ENCODE measurements at places on chromosomes 2 and 18.

DNA sequence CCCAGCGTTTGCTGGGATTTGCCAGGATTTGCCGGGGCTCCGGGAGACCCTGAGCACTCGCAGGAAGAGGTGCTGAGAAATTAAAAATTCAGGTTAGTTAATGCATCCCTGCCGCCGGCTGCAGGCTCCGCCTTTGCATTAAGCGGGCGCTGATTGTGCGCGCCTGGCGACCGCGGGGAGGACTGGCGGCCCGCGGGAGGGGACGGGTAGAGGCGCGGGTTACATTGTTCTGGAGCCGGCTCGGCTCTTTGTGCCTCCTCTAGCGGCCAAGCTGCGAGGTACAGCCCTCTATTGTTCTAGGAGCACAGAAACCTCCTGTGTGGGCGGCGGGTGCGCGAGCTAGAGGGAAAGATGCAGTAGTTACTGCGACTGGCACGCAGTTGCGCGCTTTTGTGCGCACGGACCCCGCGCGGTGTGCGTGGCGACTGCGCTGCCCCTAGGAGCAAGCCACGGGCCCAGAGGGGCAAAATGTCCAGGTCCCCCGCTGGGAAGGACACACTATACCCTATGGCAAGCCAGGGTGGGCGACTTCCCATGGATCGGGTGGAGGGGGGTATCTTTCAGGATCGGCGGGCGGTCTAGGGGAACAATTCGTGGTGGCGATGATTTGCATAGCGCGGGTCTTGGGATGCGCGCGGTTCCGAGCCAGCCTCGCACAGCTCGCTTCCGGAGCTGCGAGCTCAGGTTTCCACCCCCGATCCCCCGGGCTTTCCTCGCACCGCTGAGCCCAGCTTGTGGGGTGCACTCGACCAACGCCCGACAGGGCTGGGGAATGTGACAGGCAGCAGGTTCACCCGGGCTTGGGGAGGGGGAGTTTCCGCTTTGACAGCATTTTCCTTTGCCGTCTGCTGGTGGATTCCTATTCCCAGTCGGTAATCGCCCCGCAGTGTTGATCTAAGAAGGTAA, 2.8 kb downstream of the ONECUT2 start:
- peak; percentile 65 for DNase-seq

DNA sequence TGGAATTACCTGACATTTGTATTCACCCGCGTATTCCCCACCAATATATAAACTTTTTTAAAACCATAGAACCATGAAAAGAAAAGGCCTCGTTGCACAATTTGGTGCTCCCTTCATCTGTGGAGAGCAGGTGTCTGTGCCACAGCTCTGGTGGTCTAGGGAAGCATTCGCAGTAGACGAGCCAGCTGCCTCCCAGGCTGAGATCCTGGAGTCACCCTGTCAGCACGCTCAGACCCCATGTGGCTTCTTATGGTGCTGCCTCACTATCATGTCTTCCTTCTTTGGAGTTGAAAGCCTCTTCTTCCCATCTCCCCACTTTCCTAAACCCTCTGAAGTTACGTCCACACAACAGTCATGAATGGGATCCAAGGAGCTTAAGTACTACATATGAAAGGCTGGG, 38.4 kb upstream of the ACKR3 start:
- DNase-seq = no peak

GRCh38 chr18:354471-354870, 86.6 kb upstream of the THOC1 start:
- no peak for DNase-seq

GRCh38 chr18:74597034-74597661, 522 bp upstream of the ZNF407 start:
- no peak for DNase-seq

DNA sequence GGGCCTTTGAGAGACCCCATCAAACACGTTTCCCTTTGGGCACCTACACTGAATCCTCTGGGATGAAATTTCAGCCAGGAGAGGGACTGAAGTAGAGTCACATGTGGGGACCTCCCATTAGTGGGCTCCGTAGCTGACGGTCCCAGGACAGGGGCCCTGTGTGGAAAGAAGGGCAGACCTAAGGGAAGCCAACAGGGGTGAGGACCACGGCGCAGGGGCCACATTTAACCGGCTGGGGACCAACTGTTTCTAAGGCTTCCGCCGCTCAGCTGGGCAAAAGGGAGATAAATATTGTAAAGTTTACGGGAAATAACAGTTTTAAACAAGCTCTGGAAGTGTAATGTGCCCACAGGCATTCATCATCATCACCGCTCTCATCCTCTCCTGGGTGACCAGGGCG, 42.7 kb downstream of the RRM2 start:
- no peak for DNase-seq

DNA sequence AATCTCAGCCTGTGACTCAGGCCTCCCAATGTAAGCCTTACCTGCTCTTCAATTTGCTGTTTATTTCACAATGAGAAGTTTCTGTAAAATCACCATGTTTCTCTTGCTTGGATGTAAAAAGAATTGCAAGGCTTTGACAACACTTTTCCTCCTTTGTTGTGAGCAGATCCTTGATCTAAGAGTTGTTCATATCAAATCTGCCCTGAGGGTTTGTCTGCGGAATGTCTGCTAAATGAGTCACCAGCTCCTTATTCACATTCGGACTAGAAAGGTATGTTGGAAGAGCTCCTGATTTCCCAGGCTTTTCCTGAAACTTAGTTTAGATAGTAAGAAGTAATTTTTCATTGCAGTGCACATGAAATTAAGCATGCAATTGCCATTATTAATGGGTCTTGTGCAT, 268.2 kb upstream of the TCF4 start:
- DNase-seq = no peak

DNA sequence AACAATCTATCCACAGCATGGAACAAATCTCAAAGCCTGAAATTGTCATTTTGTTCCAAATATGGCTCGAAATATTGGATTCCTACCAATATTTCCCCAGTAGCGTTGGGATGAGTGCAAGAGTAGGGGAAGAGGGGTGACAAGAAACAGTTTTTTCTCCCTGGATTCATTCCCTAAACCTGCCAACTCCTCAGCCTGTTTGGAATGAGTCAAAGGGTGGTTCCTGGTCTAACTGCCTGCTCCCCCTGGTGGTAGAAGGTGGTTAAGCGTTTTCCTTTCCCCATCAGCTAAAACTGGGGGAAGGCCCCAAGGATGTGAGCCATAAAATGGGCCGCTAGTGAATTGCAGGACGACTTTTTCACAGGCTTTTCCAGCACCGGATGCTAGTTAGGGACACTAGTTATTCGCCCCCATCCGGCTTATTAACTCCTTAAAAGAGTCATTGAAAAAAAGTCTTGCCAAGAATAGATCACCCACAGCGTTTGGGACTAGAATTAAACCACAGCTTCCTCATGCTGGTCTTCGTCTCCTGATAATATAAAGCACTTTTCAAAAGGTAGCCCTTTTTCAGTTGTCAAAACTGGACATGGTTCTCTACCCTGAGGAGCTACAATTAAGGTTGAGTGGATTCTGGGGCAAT, 72.5 kb downstream of the DHRS9 start:
- peak; percentile 42 for DNase-seq

GRCh38 chr2:159455330-159455918, 160.9 kb downstream of the BAZ2B start:
- no peak for DNase-seq
